ENCODE measurements at places on chromosomes 3 and 15. TPM values are rescaled to one million over a fixed set of nuclear protein-coding genes. Genes with fewer than 3 reads are reported as not detected.

DNA sequence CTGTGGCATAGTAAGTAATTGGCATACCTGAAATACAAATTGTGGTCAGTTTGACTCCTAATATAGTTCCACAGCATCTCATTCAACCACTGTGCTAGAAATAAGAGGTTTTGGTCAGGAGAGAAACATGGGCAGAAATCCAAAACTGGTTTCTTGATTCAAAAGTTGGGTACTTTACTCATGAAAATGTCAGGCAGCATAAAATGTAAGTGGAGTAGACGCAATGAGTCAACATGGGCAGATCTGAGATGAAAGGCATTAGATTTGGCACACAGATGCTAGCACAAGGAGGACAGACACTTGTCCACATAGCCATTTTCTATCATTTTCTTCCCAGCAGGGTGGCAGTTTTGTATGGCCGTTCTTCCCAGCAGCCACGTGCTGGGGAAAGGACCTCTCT, 255.8 kb upstream of the CDIN1 start:
- H3K4me3 ChIP-seq: no peak overlapping the region
- H3K36me3 ChIP-seq: no peaks in the 10 kb centered on the region
- H3K27ac ChIP-seq: no peak overlapping the region
- H3K4me1 ChIP-seq: no peaks in the 10 kb centered on the region

DNA sequence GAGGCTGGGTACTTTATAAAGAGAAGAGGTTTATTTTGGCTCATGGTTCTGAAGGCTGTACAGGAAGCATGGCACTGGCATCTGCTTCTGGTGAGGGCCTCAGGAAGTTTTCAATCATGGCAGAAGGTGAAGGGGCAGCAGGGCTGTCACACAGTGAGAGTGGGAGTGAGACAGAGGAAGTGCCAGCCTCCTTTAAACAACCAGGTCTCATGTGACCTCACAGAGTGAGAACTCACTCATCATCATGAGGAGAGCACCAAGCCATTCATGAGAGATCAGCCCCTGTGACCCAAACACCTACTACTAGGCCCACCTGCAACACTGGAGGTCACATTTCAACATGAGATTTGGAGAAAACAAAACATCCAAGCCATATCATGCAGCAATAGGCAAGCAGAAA, 9.3 kb upstream of the RFTN1 start:
- no peak overlapping the region for H3K27ac ChIP-seq
- no peaks in the 10 kb centered on the region for H3K36me3 ChIP-seq
- H3K27me3 ChIP-seq: no peaks in the 10 kb centered on the region
- no peak overlapping the region for H3K4me3 ChIP-seq
- no peaks in the 10 kb centered on the region for H3K4me1 ChIP-seq

The PROK2 gene
- not detected for total RNA-seq

- H3K27me3 ChIP-seq: no peaks in the 10 kb centered on the region
- peak overlapping the region; percentile 97 for H3K27ac ChIP-seq
- peaks cover 28% of the 10 kb centered on the region for H3K4me1 ChIP-seq
Observed at GRCh38 chr15:44712346-44713005, 1.2 kb downstream of the B2M start.

The OIP5 gene
- 7.8 TPM for total RNA-seq

Data from gastrocnemius medialis (tissue), 4 donors.